Endothelial cell of coronary artery (primary cell): ENCODE measurements at places on chromosomes 13 and 19. TPM values are rescaled to one million over a fixed set of nuclear protein-coding genes. Genes with fewer than 3 reads are reported as not detected.

The WDR87 gene
- not detected in 2 replicates for total RNA-seq

The OXGR1 gene
- not detected in 2 replicates for total RNA-seq

The LAIR1 gene
- total RNA-seq, result not detected in 2 replicates

The KLK5 gene
- not detected in 2 replicates for total RNA-seq

The CEBPA gene
- total RNA-seq, result 0.09 and 0.18 TPM in 2 replicates

The ODAD3 gene
- total RNA-seq, result 0.09 and 0.28 TPM in 2 replicates

The OR7G3 gene
- not detected in 2 replicates for total RNA-seq

The ACP5 gene
- total RNA-seq, result 0.09 TPM in 2 replicates

The FGF21 gene
- total RNA-seq, result not detected in 2 replicates

The NLRP9 gene
- total RNA-seq, result not detected in 2 replicates
